Panc1 (cell line): ENCODE measurements at places on chromosomes 6 and 20. TPM values are rescaled to one million over a fixed set of nuclear protein-coding genes. Genes with fewer than 3 reads are reported as not detected.

The CST3 gene
- total RNA-seq: 158 TPM

The NCOA6 gene
- total RNA-seq: 28.9 TPM

The COL9A1 gene
- not detected for total RNA-seq

The ULBP3 gene
- 2.4 TPM for total RNA-seq

The MAP1LC3A gene
- total RNA-seq: 25.1 TPM
